Panc1 (cell line): ENCODE measurements at places on chromosomes 2 and 18. TPM values are rescaled to one million over a fixed set of nuclear protein-coding genes. Genes with fewer than 3 reads are reported as not detected.

GRCh38 chr18:65750389-65751154 lies at the start of gene CDH7:
Gene CDH7, plus strand, starts transcription at chr18:65751012. Its CDS starts 11,831 bp downstream, at chr18:65762843.
- no peaks in the 10 kb centered on the region for H3K36me3 ChIP-seq
- H3K27ac ChIP-seq = no peak within 1 kb of the TSS
- no peaks in the 10 kb centered on the region for H3K4me1 ChIP-seq
- DNase-seq = no peak

DNA sequence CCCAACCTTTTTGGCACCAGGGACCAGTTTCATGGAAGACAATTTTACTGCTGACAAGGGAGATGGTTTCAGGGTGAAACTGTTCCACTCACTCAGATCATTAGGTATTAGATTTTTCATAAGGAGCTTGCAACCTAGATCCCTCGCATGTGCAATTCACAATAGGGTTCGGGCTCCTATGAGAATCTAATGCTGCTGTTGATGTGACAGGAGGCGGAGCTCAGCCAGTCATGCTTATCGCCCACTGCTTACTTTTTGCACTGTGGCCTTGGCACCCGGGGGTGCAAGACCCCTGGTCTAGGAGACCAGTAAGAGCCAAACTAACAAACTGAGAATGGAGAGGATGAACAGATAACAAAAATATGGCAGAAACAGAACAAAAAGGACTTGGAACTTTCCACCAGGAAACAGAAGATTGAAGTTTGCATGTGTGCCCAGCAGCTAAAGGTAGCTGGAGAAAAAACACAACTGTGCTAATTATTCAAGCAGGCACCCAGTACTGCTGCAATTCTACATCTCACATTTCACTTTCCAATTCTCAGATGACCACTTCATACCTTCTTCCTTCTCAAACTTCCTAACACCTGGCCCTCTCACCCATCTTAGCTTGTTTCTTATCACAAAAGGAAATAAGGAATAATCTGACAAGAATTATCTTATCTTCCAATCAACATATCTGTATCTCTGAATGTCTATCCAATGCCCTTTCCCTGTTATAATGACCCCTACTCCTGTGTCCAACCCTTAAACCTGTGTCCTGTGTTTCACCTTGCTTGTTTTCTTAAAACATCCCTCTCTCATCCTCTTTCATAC lies 24.8 kb downstream of the SP3 start:
- no peaks in the 10 kb centered on the region for H3K36me3 ChIP-seq
- no peak for DNase-seq
- no peak overlapping the region for H3K27ac ChIP-seq
- H3K4me3 ChIP-seq = no peak overlapping the region
- H3K4me1 ChIP-seq = peaks cover 37% of the 10 kb centered on the region

GRCh38 chr18:26909599-26910290 lies 44.2 kb upstream of the AQP4 start:
- no peak for DNase-seq
- H3K27me3 ChIP-seq = no peaks in the 10 kb centered on the region
- no peak overlapping the region for H3K4me3 ChIP-seq

DNA sequence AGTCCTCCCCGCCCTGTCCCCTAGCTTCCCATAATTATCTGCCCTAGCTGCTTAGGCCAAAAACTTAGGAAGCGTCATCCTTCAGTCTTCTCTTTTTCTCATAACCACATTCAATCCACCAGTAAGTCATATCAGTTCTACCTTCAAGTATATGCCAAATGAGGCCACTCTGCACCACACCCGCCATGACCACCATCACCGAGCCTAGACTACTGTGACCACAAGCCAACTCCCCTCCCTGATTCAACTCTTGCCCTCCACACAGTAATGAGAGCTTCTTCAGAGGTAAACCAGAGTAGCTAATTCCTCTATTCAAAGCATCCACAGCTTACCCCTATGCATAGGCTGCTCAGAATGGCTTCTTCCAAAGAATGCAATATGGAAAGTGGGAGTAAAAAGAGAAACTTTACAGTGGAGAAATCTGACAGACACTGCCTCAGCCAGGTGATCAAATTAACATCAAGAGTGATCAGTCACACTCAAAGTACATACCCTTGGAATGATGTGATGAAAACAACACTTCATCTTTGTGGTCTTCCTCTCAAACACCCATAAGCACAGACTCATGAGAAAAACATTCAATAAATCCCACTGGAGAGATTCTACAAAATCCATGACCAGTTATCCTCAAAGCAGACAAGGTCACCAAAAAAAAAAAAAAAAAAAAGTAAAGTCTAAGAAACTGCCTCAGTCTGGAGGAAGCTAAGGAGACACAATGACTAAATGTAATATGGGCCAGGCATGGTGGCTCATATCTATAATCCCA lies 17.7 kb downstream of the MBOAT2 start:
- H3K27ac ChIP-seq = no peak overlapping the region
- no peaks in the 10 kb centered on the region for H3K4me1 ChIP-seq
- no peaks in the 10 kb centered on the region for H3K27me3 ChIP-seq
- no peak for DNase-seq
- H3K36me3 ChIP-seq = no peaks in the 10 kb centered on the region

GRCh38 chr2:113755835-113756354 lies 547 bp downstream of the SLC35F5 start:
- H3K36me3 ChIP-seq = peaks cover 7% of the 10 kb centered on the region
- no peaks in the 10 kb centered on the region for H3K27me3 ChIP-seq
- H3K4me1 ChIP-seq = peaks cover 12% of the 10 kb centered on the region; the same call in 1 of the 2 replicates
- no peak for DNase-seq

- no peaks in the 10 kb centered on the region for H3K4me1 ChIP-seq
- no peaks in the 10 kb centered on the region for H3K36me3 ChIP-seq
- H3K27ac ChIP-seq = no peak overlapping the region
- H3K27me3 ChIP-seq = 0 out of 2 replicates have a peak, but pooled peaks cover 2% of the 10 kb centered on the region
These were observed 768.6 kb upstream of the HS6ST1 start for GRCh38 chr2:129087133-129087813.

DCDC2C gene
- total RNA-seq = not detected
